ENCODE measurements at places on chromosomes 16 and 17.

GRCh38 chr16:65121870-65122723, at the start of gene CDH11:
TSS of gene CDH11 (minus strand) at chr16:65122063. CDS start at chr16:65004869, 117,194 bp downstream.
- DNase-seq = no peak

DNA sequence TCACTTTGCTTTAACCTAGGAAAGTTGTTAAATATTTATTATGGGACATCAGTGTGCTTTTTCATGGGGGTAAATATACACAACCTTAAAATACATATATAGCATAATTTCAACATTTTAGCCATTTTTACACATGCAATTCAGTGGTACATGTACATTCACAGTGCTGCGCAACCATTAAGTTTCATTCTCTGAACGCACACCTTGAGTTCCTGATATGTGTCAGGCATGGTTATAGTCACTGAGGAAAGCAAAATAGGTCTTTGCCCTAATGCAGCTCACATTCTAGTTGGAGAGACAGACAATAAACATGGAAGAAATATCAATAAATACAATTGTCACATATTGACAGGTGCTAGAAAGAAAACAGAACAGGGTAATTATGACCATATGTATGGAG, 12.8 kb upstream of the CNEP1R1 start:
- DNase-seq = no peak

DNA sequence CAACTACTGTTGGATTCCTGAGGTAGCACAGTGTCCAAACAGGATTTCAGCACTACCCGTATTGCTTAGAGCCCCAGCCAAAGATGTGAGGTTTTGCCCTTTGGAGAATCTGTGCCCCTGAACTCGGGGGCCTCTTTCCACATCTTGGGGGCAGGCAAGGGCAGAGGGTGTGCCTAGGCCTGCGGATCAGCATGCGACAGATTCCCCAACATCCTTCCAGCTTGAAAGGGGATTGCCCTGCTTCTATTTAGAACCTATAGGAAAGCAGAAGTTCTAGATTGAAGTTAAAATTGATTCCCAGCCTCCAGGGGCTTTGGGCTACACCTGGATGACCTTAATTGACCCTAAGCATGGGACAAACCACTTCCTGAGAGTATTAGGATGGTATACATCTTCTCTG, 19.6 kb downstream of the NOD2 start:
- DNase-seq = no peak

DNA sequence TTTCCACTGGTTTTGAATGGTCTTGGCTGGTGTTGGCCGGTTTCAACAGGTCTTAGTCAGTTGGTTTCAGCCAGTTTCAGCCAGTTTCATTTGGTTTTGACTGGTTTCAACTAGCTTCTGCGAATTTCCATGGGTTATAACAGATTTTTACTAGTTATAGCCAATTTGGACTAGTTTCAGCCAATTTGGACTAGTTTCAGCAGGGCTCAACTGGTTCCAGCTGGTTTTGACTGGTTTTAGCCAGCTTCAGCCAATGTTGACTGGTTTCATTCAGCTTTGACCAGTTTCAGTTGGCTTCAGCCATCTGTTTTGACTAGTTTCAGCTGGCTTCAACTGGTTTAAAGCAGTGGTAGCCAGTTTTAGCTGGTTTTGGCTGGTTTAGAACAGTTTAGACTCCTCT, 432.6 kb downstream of the UTP18 start:
- no peak for DNase-seq

DNA sequence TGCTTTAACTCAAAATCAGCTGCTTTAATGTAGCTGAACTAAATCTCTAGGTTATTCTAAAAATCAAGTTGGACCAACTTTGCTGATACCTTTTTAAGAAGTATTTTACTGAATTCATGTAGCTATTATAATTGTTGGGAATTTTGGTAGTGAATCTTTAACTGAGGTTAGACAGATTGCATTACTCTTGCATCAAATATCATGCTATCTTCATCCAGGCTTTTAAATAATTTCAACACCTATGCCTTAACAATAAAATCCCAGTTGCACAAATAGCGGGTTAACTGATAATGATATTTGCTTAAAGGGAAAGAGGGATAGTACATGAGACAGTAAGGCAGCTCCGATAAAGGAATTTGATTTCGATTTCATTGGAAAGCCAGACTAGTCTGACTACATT, 241.3 kb upstream of the TBX2 start:
- DNase-seq = no peak

GRCh38 chr17:48618256-48618896, 3.3 kb upstream of the HOXB8 start:
- DNase-seq = peak; percentile 85

GRCh38 chr17:73546770-73547536, 97.3 kb downstream of the SDK2 start:
- peak; percentile 6 for DNase-seq

- no peak for DNase-seq
Measured at GRCh38 chr17:67671493-67671892, 46.2 kb upstream of the NOL11 start.

DNA sequence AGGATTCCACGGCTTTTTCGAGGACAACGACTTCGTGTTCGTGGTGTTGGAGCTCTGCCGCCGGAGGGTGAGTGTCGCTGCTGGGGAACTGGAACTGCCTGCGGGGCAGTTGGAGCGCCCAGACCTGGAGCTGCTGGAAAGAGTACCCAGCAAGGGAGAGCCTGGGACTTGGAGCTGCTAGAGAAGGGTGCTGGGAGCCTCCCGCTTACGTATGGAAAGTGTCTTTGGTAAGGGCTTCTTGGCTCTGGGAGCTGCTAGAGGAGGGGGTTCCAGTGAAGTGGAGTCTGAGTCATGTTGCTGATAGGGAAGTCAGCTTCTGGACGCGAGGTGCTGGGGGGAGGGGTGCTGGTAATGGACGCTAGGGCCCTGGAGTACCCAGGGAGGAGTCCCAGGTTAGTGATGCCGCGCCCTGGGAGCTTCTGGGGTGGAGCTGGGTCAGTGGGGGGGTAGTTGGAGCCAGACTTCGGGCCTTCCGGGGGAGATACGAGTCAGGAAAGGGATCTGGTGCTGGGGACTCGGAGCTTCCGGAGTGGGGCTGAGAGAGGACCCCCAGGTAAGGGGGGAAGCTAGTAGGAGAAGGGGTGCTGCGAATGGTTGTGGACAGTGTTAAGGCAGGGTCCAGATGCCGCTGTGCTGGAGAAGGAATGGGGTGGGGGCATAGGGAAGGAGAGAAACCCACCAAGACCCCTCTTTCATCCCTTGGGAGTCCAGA, 741 bp downstream of the PLK1 start:
- DNase-seq = no peak

- DNase-seq = no peak
Measured at GRCh38 chr16:56645838-56646237, 5.8 kb upstream of the MT1B start.

DNA sequence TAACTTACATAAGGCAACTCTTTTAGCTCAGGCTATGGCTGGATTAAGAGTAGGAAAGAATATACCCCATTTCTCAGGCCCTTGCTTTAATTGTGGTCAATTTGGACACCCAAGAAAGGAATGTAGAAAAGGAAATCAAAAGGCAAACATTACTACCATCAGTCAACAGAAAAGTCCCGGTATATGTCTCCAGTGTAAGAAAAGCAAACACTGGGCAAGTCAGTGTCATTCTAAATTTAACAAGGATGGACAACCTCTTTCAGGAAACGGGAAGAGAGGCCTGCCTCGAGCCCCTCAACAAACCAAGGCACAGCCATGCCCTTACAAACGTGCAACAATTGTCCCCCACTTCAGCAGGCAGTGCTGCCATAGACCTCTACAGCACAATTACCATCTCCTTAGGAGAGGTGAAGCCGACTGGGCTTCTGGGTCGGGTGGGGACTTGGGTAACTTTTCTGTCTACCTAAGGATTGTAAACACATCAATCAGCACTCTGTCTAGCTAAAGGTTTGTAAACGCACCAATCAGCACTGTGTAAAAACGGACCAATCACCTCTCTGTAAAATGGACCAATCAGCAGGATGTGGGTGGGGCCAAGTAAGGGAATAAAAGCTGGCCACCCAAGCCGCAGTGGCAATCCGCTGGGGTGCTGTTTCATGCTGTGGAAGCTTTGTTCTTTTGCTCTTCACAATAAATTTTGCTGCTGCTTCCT, 12.4 kb downstream of the MRPL58 start:
- DNase-seq = peak; percentile 30

DNA sequence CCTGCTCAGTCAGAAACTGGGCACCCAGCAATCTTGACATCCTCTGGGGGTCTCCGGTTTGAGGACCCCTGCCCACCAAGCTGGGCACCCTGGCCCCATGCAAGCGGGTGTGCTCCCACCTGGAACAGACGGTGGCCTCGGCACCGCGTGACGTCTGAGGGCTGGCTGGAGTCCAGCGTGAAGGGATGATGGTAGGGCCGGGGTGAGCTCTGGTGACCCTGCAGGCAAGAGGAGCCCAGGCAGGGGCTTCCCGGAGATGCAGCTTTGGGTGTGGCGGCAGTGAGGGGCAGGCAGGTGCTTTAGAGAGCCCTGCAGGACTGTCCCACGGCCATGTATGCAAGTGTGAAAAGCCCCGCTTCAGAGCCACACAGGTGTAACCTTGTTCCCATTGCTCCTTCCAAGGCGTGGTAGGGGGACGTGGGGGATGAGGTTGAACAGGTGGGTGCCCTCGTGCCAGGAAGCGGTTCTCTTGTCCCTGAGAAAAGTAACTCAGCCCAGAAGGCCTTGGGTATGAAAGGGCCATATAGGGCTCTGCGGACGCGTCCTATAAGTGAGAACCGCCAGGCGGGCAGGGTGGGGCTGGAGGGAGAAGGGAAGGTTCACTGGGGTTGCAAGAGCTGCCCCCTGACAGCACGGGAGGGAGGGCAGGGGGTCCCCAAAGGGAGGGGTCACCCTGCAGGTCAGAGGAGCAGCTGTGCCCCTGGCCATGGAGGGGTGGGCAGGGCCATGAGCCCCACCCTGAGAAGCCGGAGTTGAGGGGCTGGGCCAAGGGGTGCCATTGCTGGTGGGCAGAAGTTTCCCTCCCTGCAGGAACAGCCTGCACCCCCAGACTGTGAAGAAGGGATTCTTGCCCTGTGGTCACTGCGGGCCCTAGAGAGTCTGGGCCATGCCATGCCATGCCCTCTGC, 9.2 kb downstream of the RGS11 start:
- DNase-seq = no peak

DNA sequence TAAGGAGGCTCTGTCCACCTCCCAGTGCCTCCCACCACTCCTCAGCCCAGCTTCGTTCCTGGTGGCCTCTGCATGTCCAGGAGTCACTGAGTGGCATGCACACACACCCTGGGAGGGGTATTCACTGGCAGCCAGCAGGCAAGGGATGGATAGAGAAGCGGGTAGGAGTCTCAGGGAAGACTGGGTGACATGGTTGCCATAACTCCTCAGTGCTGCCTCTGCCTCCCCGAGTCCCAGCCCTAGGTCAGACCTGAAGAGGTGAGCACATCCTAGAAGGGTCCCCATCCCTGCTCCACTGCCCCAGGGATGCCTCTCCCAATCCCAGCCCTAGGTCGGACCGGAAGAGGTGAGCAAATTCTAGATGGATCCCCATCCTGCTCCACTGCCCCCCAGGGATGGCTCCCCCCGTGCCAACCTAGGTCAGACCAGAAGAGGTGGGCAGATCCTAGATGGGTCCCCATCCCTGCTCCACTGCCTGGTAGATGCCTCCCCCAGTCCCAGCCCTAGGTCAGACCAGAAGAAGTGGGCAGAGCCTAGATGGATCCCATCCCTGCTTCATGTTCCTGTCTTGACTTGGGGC, 197.0 kb downstream of the IRF8 start:
- no peak for DNase-seq

DNA sequence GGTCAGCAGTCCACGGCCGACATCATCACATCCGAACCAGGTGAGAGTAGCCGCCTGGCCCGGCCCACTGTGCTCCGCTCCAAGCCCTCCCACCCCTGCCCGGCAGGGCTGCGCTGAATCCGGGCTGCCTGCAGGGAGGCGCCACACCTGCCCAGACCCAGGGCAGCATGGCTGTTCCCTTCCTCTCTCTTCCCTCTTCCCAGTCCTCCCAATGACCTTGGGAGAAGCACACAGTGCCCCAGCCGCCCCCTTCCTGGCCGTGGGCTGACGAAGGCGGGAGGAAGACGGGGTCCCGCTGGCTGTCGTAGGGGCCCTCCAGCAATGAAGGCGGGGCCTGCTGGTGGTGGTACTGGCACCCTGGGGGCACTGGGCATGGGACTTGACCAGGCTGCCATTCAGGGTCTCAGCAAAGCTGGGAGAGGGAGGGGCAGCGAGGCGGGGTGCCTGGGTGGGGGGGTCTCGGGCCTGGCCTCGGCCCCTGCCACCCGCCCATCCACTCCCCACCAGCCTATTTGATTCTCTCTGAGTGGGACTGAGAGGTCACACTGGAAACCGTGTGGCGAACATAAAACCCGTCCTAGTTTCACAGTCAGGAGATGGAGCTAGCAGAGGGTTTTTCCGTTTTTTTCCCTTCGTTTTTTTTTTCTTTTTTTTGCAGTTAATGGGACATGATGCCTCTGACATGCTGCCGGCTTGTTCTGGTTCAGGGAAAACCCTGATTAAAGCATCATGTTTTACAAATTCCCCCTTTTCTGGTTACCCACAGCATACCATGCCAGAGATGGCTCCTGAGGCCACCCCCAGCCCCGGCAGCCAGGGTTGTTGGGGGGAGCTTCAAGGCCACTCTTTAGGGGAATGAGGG, 50.6 kb downstream of the BAHCC1 start:
- DNase-seq = no peak

GRCh38 chr17:78997881-78998280, 11.7 kb downstream of the CANT1 start:
- DNase-seq = no peak

- no peak for DNase-seq
Measured at GRCh38 chr17:77471984-77472461, 331.3 kb downstream of the SEC14L1 start.

- no peak for DNase-seq
Measured at GRCh38 chr16:75732871-75733270, 6.6 kb upstream of the CPHXL start.

- DNase-seq = peak; percentile 4
Measured at GRCh38 chr17:561116-561515, 153.5 kb downstream of the VPS53 start.

- no peak for DNase-seq
Measured at GRCh38 chr17:76034428-76035350, 7.6 kb upstream of the EVPL start.

- DNase-seq = no peak
Measured at GRCh38 chr16:73515616-73516015, 467.7 kb upstream of the ZFHX3 start.

DNA sequence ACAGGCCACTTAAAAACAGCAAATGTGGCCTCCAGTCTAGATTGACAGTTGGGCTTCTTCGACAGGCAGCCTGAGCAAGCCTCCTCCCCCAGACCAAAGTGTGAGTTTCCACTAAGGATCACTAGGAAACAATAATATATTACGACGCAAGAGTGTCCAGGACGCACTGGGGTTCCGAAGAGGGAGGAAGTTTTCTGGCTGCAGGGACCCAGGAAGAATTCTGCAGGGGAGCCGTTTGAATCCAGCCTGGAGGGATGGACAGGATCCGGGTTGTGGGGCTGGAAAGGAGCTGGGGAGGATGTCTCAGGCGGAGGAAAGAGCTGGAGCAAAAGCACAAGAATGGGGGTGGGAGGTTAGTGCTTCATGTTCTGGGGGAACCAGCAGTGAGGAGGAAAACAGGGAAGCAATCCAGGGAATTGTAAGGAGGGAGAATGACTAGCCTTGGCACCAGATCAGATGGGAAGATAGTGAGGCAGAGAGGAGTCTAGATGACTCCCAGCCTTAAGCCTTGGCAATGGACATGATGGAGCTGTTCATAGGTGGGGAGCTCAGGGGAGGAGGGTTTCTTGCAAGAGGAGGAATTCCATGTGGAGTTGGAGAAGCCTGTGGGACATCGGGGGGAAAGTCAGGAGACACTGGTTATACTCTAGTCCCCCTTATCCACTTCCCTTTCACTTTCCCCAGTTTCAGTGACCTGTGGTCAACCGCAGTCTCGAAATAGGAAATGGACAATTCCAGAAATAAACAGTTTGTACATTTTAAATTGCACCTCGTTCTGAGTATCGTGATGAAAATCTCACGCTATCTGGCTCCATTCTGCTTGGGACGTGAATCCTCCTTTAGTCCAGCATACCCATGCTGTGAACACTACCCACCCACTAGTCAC, 26.6 kb downstream of the NGFR start:
- no peak for DNase-seq
